OCI-M1 (cell line): ENCODE measurements at places on chromosomes 6 and 20.

GRCh38 chr6:79863566-79863965 lies 83.8 kb downstream of the ELOVL4 start:
- DNase-seq: no peak

DNA sequence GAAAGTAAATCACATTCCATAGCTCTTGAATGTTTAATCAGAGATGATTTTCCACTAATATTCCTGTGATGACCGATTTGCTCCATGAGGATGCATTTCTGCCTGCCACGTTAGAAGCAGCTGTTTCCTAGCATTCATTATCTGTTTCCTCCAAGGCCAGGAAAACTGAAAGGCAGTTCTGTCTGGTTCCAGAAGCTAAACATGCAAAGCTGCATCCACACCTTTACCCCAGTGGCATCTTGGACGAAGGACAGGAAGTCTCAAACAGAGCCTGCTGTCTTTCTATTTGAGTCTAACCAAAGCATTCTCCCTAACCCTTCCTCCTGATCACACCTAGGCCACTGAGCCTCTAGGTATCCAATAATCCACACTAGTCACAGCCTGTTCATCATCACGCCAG lies 27.6 kb downstream of the CNKSR3 start:
- no peak for DNase-seq

DNA sequence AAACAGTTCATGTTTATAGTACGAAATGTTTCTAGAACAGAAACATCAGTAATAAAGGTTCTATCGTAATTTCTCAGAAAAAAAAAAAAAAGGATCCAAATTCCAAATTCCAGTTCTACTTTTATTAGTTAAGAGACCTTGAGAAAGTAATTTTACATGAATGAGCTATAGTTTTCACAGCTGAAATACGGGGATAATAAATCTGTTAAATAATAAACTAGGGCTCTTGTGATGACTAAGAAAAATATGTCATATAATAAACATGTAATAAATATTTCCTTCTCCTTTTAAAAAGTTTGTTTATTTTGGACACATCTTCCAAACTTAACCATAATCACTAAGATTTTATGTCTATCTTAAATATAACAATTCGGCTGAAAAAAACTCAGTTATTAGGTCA lies 17.8 kb downstream of the RARS2 start:
- no peak for DNase-seq

DNA sequence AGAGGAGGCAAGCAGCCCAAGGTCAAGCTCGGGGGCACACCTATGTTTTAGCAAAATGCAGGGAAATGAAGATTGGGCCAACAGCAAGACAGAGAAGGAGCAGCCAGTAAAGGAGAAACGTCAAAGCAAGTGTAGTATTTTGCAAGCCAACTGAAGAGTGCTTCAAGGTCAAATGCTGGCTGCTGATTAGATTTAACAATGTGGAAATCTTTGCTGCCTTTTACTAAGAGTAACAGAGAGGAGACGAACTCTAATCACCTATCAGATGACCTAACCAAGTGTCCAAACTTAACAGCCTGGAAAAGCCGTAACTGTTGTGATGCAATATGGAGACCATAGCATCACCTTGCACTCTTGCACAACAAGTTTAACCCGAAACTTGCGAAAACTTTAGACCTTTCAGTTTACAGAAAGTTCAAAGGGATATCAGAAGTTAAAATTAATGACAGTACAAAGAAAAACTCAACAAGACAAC lies 30.4 kb downstream of the AKIRIN2 start:
- DNase-seq: peak; percentile 56

DNA sequence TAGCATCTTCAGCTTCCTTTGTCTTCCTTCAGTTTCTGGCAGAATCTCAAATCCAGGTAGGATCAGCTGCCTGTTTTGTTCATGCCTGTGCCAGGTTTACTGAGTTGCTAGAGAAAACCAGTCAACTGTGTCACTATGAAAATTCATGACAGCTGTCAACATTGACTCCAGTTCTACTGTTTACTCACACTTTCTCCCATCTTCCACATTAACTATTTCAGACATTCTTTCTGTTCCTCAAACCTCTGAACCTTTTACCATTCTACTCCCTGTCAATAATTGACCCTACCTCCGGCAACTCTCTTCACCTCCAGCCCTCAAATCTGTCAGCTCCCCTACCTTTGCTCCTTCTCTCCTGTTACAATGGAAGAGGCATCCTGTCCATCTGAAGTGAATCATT lies 8.5 kb downstream of the ENPP4 start:
- DNase-seq: no peak

DNA sequence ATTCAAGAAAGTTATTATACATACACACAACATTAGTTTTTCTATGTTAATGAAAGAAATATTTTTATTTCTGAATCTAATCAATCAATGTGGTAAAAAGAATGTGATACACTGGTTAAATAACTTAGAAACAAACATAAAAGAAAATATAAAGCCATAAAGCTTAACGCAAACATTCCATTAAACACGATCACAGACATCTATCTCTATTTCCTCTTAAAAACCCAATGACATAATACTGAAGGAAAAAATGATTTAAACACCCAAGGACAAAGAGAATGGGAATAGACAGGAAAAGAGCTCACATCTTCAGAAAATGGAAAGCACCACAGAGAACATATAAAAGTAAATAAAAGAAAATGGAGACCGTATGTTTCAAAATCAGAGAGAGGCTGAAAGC lies 19.4 kb downstream of the ZUP1 start:
- no peak for DNase-seq

DNA sequence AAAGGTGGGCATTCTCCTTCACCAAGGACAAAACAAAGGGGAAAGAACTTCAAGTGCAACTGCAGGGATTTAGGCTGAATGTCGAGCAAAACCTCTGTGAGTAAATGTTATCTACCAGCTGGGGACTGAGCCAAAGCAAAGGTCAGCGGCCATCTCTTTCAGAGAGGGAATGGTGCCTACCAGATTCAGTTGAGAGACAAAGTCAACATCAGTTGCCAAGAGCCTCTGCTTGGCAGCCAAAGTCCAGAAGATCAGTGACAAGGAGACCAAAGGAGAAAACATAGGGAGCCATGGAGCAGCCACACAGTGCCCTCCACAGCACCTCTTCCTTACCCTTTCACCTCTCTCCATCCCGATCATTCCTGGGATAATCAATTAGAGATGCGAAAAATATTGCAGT lies 472.5 kb downstream of the KIF16B start:
- no peak for DNase-seq

GRCh38 chr6:109182578-109182977 lies 87.3 kb downstream of the CEP57L1 start:
- DNase-seq: no peak

- DNase-seq: no peak
Measured at GRCh38 chr20:41505184-41505583, 113.0 kb downstream of the CHD6 start.

- DNase-seq: no peak
Measured at GRCh38 chr6:142829556-142829955, 115.4 kb downstream of the HIVEP2 start.

DNA sequence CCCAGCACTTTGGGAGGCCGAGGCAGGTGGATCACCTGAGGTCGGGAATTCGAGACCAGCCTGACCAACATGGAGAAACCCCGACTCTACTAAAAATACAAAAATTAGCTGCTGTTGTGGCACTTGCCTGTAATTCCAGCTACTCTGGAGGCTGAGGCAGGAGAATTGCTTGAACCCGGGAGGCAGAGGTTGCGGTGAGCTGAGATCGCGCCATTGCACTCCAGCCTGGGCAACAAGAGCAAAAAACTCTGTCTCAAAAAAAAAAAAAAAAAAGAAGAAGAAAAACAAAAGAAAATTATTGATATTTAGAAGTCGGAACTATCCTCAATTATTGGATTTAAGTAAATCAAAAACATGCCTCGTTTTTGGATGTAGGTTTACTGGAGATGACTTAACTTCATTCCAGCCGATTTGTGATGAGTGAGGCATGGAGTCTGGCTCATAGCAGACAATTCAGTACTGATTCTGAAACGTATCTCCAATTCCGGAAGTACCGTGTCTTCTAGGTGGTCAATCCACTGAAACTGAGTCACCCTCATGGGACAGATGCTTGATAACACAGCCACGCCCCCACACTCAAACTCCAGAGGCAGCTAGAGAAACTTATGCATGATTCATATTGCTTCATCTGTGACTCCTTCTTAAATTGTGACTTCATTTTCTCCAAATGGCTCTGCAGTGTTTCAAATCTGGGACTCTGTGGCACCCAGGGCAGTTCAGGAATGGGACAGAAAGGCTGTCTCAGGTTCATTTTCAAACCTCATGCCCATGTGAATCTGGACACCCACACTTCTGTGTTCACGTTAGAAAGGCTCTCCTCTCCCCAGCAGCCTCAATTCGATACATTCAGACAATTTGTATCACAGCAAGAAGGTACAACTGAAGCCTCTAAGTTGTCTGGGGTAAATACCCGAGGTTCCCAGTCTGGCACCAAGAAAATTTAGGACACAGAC lies 110.4 kb upstream of the ARMC2 start:
- DNase-seq: peak; percentile 97

DNA sequence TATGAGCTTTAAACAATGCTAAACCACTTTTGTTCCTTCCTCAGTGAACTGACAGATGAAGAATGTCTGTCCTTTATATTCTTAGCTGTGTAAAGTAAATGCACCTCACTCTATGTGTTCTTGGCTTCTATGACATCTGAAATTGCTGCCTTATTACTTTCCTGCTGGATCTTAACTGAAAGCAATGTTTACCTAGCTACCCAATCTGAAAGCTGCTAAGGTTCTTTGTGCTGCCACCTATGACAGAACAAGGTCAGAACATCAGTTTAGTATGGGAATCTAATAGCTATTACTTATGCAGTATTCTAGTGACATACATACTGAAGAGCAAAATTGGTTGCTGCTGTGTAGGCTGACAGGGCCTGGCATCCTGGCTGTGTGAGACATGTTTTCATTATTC lies 444.1 kb downstream of the KHDRBS2 start:
- DNase-seq: no peak

DNA sequence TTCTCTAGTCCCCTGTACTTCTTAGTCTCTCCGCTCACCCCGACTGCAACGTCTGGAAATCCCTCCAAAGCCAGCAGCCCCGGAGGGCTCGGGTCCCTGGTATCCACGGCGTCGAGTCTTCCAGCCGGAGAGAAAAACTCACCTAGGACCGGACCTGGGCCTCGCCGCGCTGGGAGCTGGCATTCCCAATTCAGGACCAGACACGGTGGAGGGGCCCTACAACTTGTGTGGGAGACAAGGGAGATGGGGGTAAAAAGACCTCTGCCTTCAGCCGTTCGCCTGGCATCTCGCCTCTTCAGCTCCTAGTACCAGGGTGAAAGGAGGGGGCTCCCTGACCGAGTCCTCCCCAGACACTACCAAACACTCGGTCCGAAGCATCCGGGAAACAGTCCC lies 64.3 kb downstream of the GPX5 start:
- DNase-seq: no peak

DNA sequence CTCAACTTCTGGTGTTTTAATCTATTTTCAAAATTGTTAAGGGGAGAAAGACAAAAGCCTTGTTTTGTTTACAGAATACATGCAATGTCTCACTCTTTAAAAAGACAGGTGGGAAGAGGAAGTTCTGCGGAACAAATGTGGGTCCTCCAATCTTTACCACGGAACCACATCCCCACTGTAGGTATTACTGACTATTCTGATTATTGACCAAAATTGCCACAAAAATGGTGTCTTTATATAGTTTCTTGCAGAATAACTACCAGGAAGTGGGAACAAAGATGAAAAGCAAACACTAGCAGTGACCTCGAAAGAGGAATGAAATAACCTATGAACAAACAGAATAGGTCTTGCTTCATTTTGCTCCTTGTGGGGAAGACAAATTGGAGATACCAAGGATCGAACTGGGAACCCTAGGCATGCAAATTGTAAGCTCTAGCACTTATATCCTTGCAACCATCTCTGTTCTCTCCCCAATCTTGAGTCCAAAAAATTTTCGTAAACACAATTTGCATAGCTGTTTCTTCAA lies 106.7 kb downstream of the GPX5 start:
- DNase-seq: peak; percentile 39

DNA sequence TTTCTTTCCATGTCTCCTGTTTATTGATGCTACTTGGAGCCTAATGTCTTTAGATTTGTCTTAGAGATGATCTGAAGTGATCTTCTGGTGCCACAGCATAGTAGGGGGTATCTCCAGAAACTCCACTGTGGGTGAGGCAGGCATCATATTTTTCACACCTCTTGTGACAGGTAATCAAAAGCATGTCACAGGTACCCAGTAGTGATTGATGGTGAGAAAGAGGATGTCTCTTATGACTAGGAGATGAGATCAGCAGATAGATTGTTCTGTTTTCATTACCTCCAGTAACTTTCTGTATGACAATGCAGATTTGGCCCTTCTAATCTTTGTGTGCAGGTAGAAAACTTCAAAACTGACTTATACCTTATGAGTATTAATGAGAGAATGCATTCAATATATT lies 13.5 kb downstream of the NCOA7 start:
- no peak for DNase-seq

GRCh38 chr6:13406781-13407180 lies 78.4 kb upstream of the TBC1D7 start:
- peak; percentile 72 for DNase-seq

DNA sequence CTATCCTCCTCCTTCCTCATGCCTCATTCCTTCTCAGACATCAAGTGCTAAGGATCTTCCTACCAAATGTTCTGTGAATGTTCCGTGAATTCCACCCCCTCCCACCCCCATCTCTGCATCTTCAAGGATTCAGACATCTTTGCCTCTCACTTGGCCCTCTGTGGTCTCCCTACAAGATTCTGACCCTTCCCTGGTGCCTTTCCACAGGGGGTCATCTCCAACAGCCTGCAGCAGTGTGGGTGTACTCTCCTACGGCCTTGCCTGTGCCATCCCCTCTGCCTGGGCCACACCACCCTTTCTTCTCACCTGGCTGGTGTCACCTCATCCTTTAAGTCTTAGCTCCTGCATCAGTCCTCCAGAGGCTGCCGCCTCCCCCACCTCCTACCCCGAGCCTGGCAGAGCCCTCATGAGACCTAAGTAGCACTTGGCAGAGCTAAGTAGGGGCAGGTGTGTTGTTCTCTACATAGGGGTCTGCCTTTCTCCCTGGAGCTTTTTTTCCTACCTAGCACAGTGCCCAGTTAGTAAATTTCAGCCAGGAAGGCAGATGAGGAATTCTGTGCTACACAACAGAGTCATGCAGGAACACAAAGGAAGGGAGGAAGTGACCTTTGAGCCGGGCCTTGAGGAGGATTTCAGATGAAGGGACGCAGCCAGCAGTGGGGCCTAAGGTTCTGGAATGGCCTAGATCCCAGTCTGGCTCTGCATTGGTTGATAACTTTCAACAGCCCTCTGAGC lies 43.1 kb downstream of the TM9SF4 start:
- no peak for DNase-seq

DNA sequence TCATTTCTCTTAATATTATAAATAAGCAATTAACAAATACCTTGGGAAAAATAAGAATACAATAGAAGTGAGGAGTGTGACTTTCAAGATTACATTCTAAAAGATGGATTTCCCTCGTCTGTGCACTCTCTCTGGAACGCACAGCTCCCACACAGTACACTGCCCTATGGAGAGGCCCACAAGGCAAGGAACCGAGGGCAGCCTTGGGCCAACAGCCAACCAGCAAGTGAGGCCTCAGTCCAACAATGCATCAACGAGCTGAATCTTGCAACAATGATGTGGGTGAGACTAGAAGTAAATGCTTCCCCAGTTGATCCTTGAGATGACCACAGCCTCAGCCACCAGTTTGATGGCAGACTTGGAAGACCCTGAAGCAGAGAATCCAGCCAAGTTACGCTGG lies 34.5 kb upstream of the AVP start:
- DNase-seq: no peak
